ENCODE measurements at places on chromosomes 2 and 18.

- no peak for DNase-seq
Observed at GRCh38 chr2:9768388-9768787, 74.9 kb upstream of the TAF1B start.

DNA sequence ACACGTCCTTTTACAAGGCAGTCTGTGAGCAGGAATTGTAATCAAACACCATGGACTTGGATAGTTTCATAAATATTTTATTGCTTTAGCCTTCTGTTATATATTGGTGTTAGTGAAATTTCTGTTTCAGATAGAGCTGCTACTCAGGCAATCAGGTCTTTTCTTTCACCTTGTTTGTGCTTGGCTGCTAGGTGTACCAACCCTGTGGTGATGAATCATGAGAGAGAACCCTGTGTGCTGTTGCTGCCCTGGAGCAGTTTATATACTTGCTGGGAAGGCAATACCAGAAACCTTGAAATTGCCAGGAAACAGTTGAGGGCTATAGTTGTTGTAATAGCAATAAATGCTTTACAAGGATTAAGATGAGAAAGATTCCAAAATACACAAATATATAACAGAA lies 84.5 kb downstream of the FSHR start:
- DNase-seq: no peak

GRCh38 chr2:34254272-34254878 lies 655.3 kb upstream of the FAM98A start:
- no peak for DNase-seq

DNA sequence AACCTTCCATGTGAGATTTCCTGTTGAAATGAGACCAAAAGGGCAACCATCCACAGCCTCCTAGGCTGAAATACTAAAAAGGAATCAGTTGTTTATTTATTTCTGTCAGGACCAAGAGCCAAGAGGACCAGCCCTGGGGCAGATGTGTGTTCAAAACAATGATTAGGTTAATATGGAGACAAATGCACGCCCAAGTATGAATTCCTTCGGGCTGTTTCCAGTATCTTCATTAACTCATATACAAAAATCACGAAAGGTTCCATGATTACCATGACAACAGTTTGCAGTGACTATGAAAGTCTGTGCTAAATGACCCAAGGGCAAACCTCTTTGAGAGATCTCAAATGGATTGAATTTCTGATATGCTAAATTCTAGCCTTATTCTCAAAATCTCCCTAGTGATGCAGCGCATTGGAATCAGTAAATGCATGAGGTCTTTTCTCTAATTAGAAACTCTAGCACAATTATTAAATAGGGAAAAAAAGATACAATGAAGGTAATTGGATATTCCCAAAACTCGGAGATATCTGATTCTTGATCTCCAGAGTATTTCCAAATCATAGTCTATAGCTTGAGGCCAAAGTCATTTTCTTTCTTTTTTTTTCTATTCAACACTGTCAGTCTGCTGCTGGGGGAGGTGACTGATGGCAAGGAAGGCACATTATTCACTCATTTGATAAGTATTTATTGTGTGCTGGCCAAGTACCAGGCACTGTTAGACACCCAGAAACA lies 35.6 kb downstream of the VIT start:
- DNase-seq: no peak

Data from stimulated activated CD4-positive, alpha-beta T cell treated with anti-CD3 and anti-CD28 coated beads, Interleukin-1b, Interleukin-23, amount 100 ng/mL, for 24 hours (primary cell).